Hepatic stellate cell (primary cell): ENCODE measurements at places on chromosomes 12 and 14.
A peak's percentile ranks its signal among the peaks of the same experiment; 100 is the strongest.

- DNase-seq, result no peak
Observed at GRCh38 chr12:70721216-70721615, 84.0 kb upstream of the PTPRB start.

- DNase-seq, result no peak
Observed at GRCh38 chr14:54719406-54719805, 152.5 kb downstream of the SAMD4A start.

DNA sequence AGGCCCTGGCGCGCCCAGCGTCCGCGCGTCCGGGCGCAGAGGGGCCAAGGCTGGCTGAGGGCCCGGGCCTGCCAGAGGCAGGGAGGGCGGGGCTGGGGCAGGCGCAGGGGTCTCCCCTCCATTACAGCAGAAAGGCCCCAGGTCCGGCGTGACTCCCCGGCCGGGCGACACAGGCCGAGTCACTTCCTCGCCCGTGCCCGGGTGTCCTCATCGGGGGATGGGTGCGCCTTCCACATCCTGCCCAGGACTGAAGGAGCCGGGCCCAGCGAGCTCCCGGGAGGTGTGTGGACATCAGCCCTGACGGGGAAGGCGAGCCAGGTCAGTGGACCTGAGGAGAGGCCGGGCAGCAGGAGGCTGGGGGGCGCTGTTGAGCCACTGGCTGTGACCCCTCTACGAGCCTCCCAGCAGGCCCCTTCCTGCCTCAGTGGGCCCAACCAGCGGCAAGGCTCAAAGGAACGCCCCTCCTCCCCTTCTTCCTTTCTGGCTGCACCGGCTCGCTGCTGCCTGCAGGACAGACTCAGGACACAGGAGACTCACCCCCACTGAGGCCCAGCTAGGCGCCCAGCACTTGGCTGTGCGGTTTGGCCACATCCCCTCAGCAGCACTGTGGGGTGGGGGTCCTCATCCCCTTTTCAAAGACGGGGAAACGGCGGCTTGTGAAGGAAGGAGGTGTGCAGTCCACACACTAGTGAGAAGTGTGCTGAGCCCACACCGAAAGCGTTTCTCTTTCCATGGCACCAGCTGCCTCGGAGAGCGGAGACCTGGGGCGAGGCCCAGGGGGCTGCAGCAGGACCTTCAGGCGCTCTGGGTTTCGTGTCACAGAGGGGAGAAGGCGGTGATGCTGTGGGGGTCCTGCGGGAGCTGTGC, 606 bp downstream of the TNFAIP2 start:
- peak; percentile 79 for DNase-seq

DNA sequence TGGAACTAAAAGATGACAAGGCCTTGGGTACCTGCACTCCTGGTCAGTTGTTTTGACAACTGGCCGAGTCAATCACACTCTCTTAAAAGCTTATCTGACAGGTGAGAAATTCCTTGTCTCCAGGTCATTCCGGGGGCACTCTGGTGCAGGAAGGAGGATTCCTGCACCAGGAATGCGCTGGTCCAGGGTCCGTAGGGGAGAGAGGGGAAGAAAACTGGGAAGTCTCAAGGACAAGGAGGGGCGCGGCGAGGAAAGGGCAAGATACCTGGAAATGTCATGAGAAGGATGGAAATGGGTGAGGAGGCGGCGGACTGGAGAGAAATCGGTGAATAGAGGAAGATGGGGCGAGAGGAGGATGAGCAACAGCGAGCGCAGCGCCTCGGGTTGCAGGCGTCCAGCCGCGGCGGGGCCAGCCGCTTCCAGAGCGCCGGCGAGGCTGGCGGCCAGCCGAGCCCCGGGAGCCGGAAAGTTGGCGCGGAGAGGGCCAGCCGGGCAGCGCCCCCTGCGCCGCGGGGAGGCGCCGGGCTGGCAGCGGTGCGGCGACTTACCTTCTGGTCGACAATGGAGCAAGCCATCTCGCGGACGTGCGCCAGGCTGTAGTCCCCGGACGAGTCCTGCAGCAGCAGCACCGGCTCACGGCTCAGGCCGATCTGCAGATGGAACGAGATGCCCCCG, 809 bp downstream of the PRKD1 start:
- DNase-seq, result peak; percentile 45

GRCh38 chr14:103551338-103551762, 11.1 kb downstream of the BAG5 start:
- no peak for DNase-seq

- DNase-seq, result no peak
Observed at GRCh38 chr12:46843811-46844210, 18.0 kb upstream of the SLC38A4 start.

DNA sequence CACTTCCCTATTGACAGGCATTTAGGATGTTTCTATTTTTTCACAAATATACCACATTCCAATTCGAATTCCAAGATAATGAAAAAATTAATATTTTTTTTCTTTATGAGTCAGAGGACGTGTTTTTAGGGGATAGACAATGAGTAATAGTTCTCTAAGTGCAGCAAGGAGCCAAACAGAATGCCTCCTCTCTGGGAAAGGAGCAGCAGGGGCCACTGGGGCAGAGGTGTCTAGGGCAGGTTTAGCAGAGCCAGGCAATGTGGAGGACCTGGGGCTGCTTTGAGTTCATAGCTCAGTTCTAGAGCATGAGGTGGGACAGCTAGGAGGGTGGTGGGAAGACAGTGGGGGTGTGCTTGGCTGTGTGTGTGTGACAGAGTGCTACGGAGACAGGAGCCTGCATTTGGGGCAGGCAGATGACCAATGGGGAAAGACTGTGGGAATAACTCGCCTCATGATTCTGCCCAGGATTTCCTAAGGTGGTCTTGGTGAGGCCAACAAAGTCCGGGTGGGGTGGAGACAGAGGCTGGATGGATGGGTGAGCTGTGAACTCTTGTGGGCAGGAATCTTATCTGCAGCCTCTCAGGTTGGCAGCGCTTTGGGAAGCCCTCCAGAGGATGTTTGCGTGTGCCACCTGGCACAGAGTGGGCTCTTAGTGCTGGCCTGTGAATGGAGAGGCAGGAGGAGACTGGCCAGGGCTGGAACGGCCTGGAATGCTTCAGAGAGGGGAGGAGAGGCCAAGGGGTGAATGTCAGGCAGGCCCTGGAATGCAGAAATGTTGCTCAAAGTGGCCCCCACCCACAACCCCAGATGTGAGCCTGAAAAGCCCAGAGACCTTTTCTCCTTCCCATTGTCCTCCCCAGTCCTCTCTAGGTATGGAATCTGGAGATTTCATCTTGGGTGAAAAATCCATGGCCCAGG, 2.4 kb upstream of the KRT7 start:
- DNase-seq, result peak; percentile 90

DNA sequence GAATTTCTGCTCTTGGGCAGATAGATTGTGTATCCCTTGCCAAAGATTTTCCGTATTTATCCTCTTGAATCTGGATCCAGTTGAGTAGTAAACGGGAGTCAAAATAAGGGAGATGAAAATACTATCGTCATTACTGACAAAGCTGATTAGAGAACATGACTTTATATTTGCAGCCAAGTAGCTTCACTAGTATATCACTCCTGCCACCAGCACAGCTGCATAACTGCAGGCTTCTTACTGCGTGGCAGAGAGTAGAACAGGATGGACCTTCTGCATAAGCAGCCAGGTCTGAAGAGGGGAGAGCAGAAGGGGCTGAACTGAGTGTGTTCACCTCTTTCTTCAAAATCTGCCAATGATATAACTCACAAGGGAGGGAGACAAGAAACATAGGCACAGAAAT, 283.7 kb downstream of the FBXL14 start:
- no peak for DNase-seq

DNA sequence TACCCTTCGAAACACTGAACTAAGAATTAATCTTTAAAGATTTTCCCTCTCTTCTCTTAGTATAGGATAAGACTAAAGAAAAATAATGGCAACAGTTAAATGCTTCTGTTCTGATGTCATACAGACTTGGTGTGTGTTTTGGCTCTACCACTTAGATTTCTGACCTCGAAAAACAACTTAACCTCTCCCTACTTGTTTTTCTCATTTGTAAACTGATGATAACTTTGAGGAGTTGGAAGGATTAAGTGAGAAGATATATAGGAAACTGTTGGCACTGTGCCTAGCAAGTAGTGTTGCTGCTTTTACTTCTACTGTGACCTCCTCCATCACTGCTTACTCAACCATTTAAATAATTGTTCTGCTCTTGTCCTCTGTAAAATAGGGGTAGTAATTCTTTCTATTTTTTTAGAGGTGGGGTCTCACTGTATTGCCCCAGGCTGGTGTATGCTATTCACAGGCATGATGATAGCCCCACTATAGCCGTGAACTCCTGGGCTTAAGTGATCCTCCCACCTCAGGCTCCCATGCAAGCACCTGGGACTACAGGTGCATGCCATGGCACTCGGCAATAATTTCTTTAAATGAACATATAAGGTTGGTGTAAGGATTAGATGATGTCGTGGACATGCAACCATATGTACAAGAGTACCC, 22.4 kb downstream of the PALS1 start:
- peak; percentile 11 for DNase-seq

- DNase-seq, result peak; percentile 45
Observed at GRCh38 chr12:121036810-121037326, 2.2 kb downstream of the OASL start.

- DNase-seq, result no peak
Observed at GRCh38 chr14:31439561-31439960, 17.7 kb downstream of the DTD2 start.

- no peak for DNase-seq
Observed at GRCh38 chr12:117158911-117159553, 31.2 kb downstream of the FBXO21 start.

- DNase-seq, result no peak
Observed at GRCh38 chr14:65906948-65907347, 494.4 kb downstream of the FUT8 start.
